LoVo (cell line): ENCODE measurements at places on chromosomes 4 and X.

- no peak for DNase-seq
These were observed 305.6 kb downstream of the DCHS2 start for GRCh38 chr4:154186035-154186434.

GRCh38 chr4:176191974-176192373 lies 3.4 kb downstream of the SPATA4 start:
- DNase-seq: no peak

DNA sequence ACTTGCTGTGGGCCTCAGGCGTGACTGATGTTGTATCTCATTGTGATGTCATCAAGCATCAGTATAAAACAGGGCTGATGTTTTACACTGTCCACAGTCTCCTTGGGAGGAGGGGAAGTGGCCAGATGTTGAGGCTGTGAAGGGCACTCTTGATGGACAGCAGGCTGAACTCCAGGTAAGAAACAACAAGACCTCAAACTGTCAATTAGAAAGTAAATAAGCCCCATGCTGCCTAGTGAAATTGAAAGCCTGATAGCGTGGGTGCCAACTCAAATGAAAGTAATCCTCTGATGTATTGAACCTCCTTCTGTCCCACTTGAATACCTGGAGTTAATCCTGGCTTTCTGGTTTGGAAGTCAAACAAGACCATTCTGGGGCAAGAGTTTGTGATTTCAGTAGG lies 19.7 kb downstream of the VSIG1 start:
- no peak for DNase-seq

- DNase-seq: no peak
These were observed 518.3 kb downstream of the PPARGC1A start for GRCh38 chr4:23371533-23371932.

DNA sequence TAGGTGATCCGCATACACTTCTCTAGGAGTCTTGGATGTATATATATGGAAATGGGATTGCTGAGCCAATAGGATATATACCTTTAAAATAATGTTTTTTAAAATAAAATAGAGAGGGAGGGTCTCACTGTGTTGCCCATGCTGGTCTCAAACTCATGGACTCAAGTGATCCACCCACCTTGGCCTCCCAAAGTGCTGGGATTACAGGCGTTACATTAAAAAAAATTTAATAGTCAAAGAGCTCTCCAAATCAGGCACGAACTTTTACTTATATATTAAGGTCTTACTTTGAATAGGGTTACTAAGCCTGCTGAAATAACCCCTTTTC lies 109.0 kb downstream of the GNL3L start:
- DNase-seq: no peak

- no peak for DNase-seq
These were observed 1536.4 kb downstream of the TECRL start for GRCh38 chr4:62872856-62873255.

DNA sequence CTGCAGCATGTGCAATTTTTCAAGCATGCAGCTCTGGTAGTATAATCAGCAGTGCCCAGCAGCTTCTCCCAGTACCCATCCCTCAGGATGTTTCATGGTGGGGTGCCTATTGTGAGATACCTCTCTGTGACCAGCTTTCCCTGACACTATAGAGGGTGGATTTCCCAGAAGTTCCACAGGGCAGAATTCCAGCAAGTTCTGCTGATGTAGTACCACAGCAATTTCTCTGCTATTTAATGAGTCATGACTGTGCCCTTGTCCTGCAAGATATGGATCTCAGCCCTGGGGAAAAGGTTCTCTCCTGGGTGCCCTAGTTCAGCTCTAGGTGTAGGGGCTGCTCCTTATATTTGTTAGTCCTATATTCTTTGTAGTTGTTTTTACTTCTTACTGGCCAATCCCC lies 174.8 kb downstream of the ENOX2 start:
- DNase-seq: no peak

- DNase-seq: no peak
These were observed 176.1 kb downstream of the CORIN start for GRCh38 chr4:47661741-47662140.
